ENCODE measurements at places on chromosomes 1 and 21.

DNA sequence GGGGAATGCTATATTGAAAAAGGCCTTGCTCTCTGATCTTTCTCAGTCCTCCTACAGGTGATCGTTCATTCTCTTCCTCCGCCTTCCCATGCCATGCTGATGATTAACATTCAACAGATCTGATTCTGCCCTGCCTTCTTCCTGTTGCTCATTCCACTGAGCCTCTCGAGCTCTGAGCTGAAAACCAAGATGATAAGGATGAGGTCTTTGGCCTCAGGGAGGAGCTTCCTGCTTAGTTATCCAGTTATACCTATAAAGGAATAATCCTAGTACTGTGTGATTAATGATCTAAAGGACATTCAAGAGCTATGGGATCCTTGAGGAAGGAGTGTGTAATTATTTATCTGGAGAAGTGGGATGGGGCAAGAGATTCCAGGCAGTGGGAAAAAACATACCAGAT is 25.2 kb upstream of the MAP3K7CL start:
- no peak for ATAC-seq

- no peak for ATAC-seq
Observed at GRCh38 chr21:31860851-31861250, 12.0 kb upstream of the HUNK start.

- ATAC-seq = no peak
Observed at GRCh38 chr1:29502225-29502910, 266.0 kb downstream of the PTPRU start.

DNA sequence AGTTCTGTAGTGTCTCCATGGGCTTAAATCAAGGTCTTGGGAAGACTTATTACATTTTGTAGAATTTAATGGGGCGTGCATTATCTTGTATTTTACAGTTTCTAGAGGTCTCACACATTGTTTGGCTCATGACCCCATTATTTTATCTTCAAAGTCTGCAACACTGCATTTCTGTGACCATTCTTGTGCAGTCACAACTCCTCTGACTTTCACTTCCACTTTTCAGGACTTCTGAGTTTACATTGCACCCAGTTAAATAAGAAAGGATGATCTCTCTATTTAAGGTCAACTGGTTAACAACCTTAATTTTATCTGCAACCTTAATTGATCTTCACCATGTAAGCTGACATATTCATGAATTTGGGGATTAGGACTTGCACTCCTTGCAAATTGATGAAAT is 1186.6 kb downstream of the MRPL39 start:
- ATAC-seq = no peak

DNA sequence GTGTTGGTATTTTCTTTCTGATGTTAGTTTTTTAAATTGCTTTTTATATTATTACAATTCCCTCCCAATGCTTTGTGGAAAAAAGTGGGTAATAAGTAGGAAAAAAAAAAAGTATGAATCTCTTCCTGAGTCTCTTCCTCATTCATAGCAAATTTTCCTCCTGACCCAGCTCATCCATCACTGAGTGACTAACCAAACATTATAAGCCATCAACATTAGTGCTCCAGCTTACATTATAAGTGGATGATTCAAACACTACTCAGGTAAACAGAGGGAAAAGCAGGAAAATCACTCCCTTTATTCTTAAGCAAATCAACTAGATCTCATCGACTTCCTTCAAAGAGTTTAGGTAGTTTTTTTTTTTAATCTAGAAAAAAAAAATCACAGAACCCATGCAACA is 15.4 kb upstream of the SAMD13 start:
- no peak for ATAC-seq

GRCh38 chr1:218488986-218489385 is 143.8 kb downstream of the TGFB2 start:
- no peak for ATAC-seq

Measured in gastroesophageal sphincter (tissue), 4 donors.